ENCODE measurements at places on chromosomes 12 and 14.

DNA sequence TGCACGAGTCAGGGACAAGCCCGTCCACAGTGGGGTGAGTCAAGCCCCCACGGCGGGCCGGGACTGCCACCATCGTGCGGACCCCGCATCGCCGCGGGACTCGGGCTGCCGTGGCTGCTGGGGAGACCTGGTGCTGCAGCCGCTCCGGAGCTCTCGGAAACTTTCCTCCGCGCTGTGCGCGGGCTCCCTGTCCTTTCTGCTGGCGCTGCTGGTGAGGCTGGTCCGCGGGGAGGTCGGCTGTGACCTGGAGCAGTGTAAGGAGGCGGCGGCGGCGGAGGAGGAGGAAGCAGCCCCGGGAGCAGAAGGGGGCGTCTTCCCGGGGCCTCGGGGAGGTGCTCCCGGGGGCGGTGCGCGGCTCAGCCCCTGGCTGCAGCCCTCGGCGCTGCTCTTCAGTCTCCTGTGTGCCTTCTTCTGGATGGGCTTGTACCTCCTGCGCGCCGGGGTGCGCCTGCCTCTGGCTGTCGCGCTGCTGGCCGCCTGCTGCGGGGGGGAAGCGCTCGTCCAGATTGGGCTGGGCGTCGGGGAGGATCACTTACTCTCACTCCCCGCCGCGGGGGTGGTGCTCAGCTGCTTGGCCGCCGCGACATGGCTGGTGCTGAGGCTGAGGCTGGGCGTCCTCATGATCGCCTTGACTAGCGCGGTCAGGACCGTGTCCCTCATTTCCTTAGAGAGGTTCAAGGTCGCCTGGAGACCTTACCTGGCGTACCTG is 1.1 kb downstream of the PDE3A start:
- DNase-seq, result peak; percentile 73

GRCh38 chr14:76868454-76869170 is 42.4 kb downstream of the LRRC74A start:
- DNase-seq, result no peak

DNA sequence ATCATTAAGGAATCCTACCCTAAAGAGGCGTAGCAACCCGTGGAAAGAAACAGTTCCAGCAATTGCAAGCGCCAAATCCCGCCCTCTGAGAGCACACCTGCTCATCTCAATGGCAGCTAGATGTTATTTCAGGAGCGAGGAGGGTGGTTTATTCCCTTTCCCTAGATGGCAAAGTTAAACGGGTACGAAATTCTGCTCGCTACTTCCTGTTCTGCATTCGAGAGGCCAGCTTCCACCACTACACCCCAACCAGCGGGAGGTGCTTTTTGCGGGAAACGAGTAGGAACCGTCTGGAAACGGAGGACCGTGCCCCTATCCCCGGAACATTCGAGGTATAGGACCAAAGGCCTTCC is 536 bp downstream of the VPS29 start:
- DNase-seq, result peak; percentile 40

GRCh38 chr14:85762526-85762925 is 232.6 kb downstream of the FLRT2 start:
- no peak for DNase-seq

- no peak for DNase-seq
Observed at GRCh38 chr14:33992274-33993007, 41.6 kb upstream of the EGLN3 start.

- DNase-seq, result no peak
Observed at GRCh38 chr12:128626808-128627320, 196.9 kb downstream of the SLC15A4 start.

- no peak for DNase-seq
Observed at GRCh38 chr12:122204167-122205052, 901 bp downstream of the B3GNT4 start.

- DNase-seq, result no peak
Observed at GRCh38 chr12:73383584-73384222, 1111.5 kb downstream of the TRHDE start.
